ENCODE measurements at places on chromosomes 3 and 15. TPM values are rescaled to one million over a fixed set of nuclear protein-coding genes. Genes with fewer than 3 reads are reported as not detected.

Gene FBXW12
- total RNA-seq, result 0.16 TPM

DNA sequence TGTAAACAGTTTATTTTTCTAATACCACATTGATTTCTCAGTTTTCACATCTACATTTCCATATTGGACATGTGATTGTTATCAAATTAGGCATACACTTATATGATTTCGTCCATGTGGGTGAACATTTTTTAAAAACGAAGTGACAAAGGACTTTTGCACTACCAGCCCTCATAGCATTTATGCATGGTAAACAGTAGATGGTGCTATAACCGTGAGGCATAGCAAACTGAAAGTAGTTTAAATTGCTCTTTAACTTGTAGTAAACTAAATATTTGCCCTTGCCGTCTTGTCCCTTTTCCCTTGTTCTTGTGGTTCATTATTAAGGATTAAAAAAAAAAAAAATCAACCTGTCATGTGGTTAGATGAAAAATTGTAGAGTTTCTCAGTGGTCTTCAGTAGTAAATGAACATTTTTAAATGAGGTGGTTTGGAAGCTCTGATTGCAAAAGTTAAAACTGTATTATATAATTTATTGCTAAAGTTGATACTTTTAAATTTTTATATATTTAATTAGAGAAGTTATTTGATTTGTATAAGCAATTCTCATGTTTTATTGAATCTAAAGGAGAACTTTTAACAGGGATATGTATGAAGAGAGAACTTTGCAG, 24.0 kb downstream of the STX19 start:
- no peak for DNase-seq

DNA sequence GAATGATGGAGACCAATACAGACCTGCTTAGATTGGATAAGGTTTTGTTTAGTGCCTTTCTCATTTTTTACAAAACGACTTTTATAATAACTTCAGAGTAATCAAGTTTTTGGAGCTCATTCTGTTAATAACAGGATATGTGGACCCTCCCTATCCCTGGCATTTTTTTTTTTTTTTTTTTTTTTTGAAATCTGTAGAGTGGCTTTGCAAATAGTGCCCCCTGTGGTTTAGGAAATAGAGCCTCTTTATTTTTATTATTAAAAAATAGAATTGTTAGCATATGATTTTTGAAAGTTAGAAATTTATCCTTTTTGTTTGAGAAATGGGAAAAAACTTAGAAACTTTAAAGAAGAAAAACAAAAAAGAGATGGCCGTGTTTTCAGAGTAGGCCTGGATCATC, 11.4 kb downstream of the SKIL start:
- no peak for DNase-seq

- no peak for DNase-seq
Measured at GRCh38 chr3:181330821-181331563, 341.5 kb upstream of the DNAJC19 start.

Gene AP3B2
- total RNA-seq, result 0.39 TPM

Gene ATP2C1
- total RNA-seq, result 47.4 TPM

Gene FAM43A
- 5.1 TPM for total RNA-seq

DNA sequence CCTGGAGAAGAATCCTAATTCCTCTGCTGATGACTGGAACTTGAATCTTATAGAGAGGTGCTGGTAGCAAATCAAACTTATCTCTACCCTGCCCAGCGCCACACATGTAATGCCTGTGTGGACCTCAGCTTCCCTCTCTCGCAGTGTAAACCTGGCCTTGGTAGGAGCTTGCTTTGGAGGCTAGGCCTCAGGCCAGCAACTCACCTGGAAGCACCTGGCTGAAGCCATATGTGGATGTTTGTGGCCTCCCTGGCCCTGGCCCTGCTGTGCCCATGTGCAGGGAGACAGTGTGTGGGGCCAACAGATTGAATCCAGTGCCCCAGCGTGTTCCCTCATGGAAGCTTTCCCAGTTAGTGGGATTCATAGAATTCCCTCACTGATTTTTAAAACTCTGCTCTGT, 8.4 kb downstream of the TTC21A start:
- no peak for DNase-seq

Gene MINDY4B
- total RNA-seq, result not detected

GRCh38 chr3:194119831-194120590, 15.9 kb upstream of the HES1 start:
- DNase-seq, result no peak

Gene BDH1
- 84.9 TPM for total RNA-seq

DNA sequence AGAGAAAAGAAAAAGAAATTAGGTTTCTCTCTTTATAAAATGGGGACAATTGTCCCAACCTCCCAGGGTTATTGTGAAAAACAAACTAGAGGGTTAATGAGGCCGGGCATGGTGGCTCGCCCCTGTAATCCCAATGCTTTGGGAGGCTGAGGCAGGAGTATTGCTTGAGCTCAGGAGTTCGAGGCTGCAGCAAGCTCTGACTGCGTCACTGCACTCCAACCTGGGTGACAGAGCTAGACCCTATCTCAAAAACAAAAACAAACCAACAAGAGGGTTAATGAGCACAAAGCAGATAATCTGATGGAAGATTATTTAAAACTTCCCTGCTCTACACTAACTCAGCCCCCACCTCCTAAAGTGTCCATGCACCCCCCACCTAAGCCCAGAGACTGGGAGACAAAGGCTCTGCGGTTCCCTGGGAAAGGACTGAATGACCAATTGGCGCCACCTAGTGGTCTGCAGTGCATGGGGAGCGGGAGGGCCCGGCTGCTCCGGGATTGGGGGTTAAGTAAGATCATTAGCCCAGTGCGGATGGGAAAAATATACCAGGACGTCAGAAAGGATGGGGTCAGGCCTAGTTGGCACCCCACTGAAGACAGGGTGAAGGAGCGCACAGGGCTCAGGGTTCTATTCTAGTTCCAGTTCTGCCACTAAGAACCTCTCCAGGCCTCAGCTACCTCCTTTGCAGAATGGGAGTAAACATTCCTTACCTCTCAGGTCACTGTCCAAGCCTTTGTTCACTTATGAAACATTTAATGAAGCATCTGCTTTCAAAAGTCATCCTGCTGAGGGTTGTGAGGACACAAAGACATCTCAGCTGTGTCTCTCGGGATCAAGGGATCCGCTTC, 15.6 kb downstream of the PIF1 start:
- peak; percentile 86 for DNase-seq

GRCh38 chr3:138694287-138695007, 85.9 kb downstream of the FAIM start:
- DNase-seq, result no peak

Gene UROC1
- not detected for total RNA-seq

GRCh38 chr3:159252772-159253384, 451.0 kb downstream of the MFSD1 start:
- no peak for DNase-seq

Gene SEMA3G
- not detected for total RNA-seq

Gene ROPN1
- total RNA-seq, result not detected

DNA sequence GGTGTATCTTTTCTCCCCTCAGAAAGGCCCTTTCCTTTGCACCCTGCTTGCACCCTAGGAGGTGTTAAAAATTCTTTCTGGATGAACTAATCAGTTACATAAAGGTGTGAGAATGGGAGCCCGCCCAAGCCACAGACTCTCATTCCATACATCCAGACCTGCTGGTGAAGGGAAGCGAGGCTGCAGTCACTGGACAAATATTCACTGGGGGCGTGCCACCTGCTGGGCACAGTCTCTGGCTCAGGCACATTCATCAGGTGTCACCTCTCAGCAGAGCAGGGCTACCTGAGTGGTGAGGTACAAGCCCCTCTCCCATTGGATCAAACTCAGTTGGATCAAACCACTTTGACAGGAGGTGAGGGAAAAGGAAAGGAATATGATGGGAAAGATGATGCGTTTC, 52.0 kb downstream of the NTRK3 start:
- DNase-seq, result no peak
